ENCODE measurements at places on chromosomes 7 and 10. TPM values are rescaled to one million over a fixed set of nuclear protein-coding genes. Genes with fewer than 3 reads are reported as not detected.

DNA sequence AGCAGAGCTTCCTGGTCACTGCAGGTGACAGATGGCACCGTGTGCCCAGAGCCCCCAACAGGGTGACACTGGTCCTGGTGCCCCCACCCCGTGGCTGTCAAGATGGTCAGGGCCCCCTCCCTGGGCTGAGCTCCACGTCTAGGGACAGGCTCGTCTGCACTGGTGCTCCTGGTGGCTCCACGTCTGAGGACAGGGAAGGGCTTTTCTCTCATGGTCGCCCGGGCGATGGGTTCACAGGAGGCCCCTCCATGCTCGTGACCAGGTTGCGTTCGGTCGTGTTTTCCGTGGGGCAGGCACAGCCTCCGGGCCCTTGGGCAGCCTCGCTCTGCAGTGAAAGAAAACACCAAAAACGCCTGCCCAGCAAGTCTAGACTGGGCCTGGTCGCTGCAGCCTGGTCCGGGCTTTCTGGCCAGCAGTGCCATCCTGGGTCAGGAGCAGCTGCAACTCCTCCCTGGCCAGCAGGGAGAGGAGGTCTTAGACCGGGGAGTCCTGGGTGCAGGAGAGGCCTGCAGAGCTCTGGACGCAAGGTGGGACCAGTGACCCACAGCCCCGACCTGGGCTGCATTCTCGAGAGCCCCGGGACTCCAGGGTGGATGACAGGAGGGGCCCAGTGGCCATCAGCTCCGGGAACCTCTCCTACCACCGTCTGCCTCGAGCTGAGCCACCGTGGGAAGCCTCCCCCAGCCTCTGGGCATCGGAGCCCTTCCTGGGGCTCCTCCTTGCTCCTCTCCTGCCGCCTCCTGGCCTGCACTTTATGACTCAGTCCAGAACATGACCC lies 27.9 kb upstream of the UTF1 start:
- DNase-seq: no peak

GRCh38 chr10:34719746-34720145 lies 95.3 kb downstream of the PARD3 start:
- no peak for DNase-seq

- DNase-seq: peak; percentile 81
Measured at GRCh38 chr10:77179015-77179695, 458.5 kb downstream of the KCNMA1 start.

DNA sequence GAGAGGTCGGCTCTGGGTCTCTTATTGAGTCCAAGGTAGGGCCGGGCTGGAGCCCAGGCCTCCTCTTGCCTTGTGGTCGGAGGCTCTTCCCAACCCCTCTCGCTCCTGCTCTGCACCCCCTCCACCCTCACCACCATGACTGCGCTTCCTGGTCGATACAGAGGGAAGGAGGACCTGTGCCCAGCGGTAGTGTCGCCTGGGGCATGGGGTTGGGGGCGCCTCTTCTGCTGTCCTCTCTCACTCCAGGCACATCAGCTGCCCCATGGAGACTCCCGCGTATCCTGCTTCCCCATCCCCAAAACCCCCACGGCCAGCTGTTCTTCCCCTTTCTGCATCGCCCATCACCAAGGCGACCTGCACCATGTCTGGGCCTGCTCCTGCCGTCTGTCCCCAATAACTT lies 44.4 kb downstream of the TMEM270 start:
- no peak for DNase-seq

- DNase-seq: peak; percentile 30
Measured at GRCh38 chr7:79281426-79281825, 172.0 kb downstream of the MAGI2 start.

DNA sequence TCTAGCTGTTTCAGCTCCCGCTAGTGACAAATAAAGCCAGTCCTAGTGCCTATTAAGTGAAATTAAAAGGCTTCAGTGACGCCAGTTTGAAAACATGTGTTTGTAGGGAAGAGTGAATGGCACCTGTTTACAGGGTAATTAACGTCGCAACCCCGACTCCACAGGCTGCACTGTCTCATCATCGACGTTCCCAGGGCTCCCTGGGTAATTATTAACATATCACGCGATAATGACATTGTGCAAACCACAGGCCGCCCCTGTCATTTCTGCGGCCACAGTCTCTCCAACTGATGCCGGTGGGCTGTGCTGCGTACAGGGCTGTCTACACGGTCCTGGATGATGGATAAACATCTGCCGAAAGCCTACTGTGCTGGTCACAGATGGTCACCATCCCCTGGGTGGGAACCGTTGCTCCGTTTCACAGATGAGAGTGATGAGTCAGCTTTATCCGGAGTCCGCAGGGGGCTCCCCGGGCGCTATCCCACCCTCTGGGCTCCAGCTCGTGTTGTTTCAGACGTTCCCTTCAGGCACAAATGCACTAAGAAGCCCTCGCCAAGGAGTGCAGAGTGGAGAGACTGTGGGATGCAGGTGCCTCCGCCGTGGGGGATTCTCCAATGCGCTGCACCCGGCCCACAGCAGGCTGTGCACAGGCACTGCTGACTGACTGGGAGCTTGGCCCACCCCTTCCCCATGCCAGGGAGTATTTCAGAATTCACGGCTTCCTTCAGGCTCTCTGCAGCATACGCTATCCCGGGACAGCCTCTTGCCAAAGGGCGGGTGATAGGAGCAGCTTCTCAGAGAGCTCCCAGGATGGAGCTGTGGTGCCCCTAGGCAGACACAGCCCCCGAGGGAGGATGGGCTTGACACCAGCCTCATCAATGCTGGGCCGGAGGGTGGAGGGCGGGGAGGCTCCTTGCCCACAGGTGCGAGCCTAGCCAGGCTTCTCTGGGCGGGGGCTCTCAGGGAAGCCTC lies 491.8 kb upstream of the FOXK1 start:
- no peak for DNase-seq

DNA sequence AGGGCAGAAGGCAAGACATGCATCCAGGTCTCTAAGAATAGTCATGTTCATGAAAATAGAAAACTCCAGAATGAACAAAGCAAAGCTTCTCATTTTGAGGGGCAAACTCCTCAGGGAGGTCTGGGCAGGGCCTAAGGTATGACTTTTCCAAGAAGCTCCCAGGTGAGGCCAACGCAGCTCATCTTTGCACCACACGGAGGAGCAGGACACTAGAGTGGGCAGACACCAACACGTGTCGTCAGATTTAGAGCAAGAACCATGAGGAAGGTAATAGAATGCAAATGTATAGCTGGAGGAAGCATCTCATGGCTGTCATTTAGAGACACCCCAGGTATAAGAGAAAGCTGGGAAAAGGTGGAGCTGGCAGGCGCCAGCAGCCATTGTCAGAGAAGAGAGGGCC lies 95.7 kb downstream of the WDFY4 start:
- no peak for DNase-seq

DNA sequence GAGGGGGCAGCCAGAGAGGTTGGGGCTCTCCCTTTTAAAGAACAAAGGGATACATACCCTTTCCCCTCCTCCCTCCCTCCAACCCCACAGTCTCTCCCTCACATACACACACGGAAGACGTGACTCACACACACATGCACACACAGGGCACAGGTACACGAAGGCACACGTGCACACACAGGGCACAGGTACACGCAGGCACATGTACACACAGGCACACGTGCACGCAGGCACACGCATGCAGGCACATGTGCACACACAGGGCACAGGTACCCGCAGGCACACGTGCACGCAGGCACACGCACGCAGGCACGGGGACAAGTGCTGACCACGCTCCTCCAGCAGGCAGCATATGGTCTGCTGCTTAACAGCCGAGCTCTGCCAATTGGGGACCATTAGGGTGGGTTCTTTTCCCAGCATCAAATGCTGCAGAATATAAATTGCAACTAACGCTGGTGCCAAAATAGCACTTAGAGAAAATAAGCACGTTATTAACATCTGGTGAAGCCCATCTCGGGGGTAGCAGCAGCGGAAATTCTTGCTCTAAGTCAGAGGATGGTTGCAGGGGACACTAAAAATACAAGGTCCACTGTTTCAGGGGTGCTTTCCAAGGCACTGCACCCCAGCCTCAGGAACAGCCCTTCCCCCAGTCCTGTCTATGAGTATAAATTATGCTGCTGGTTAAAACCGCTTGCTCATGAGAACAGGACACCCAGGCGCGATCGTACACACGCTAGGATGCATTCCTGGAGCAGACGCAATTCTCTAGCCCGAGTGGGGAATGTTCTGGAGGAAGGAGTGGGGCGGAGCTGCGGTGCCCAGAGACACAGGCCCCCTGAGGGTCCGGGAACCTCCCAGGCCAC lies 55.2 kb upstream of the TNRC18 start:
- peak; percentile 69 for DNase-seq

DNA sequence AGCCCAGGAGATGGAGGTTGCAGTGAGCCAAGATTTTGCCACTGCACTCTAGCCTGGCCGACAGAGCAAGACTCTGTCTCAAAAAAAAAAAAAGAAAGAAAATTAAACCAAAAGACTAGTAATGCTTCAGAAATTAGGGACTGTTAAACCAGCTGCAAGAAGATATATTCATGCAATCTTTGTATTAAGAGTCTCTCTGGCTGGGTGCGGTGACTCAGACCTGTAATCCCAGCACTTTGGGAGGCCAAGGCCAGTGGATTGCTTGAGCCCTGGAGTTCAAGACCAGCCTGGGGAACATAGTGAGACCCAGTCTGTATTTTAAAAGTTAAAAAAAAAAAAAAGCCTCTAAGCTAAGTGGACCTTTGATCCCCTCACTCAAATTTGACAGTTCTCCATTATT lies 2.5 kb upstream of the HNRNPF start:
- DNase-seq: no peak

DNA sequence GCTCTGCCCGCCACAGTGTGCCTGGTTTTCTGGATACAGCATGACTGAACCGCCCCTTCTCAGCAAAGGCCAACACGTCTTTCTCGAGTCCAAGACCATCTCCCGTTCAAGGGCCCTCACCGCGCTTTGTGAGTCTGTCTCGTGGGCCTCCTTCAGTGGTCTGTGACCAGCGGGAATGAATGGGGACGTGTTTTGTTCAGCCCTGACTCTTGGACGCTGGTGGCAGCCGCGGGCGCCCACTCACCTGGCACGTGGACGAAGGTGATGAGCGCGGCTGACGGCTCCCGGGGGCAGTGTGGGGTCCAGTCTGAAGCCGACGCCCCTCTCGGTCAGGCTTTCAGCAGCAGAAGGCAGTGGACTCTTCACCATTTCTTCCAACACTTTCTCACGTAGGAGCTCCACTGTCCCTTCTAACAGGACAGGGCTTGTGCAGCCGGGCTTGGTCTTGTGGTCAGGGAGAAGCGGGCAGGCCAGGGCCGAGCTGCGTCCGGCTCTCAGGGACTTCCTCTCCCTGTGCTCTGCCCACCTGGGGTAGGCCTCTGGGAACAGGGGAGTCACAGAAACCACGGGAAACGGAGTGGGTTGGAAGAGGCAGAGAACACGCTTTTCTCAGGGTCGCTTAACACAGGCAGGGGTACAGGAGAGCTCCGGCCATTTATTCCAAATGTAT lies 30.4 kb downstream of the AMZ1 start:
- no peak for DNase-seq

- DNase-seq: peak; percentile 27
Measured at GRCh38 chr7:97971120-97971989, 18.6 kb downstream of the OCM2 start.

DNA sequence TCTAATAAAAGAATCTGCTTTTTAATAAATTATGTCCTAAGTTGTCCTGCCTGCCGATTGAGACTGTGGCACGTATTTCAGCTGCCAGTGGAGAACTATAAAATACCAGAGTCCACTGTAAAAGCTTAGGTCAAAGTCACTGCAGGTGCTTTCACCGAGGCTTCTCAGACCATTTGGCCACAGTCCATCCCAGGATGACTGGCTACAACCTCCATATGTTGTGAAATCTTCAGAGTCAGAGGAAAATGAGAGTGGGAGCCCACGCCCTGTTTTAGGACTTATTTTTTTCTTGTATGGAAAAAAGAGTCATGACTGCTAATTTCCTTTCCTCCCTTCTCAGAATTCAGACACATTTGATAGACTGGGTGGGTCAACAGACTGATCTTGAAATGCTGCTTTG lies 182.9 kb downstream of the ANK3 start:
- peak; percentile 12 for DNase-seq

GRCh38 chr7:25947669-25948516 lies 204.1 kb upstream of the NFE2L3 start:
- DNase-seq: no peak

GRCh38 chr7:16078076-16078952 lies 343.0 kb downstream of the CRPPA start:
- DNase-seq: peak; percentile 73

DNA sequence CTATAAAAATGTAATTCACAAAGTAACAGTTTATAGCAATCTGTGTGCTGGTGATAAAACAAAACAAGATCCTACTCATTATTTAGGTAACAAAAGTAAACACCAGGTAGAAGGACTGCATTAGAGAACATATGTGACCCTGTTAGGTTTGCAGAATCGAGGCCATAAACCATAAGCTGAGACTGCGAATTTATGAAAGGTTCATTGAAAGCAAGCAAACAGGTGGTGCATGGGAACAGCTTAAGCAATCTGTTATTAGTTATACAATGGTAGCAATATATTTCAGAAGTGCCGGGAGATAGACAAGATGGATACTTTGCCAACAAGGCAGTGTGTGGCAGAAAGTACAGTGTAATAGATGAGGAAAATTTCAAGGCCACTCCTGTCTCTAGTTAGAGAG lies 23.5 kb upstream of the FAM133B start:
- DNase-seq: no peak

DNA sequence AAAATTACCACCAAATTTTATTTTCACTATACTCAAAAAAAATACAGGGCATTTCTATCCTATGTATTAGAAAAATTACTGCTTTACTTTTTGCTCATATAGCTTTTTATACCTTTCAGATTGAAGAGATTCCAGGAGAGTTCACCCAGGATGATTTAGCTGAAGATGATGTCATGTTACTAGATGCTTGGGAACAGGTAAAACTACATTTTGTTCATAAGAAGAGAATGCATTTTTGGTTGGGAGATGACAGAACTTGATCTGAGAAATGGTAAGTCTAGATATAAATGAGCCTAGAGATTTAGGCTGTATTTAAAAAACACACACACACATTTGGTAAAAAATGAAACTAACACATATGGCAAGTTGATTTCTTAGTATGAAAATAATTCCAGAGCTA lies 38.1 kb upstream of the ARL4A start:
- no peak for DNase-seq

DNA sequence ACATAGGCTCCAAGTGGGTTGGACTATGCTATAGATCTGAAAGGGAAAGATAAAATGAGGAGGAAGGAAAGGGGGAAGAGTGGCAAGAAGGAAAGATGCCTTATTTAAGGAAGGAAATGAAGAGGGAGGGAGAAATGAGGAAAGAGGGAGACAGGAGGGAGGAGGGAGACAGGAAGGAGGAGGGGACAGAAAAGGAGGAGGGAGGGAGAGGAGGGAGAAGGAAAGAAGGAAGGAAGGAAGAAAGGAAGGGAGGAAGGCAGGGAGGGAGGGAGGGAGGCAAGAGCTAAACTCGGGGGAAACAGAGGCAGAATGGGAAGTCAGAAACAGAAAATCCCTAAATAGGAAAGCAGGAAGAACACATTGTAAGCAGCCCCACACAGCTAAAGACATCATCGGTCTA lies 67.4 kb downstream of the KIAA1549 start:
- no peak for DNase-seq

Gene HOXA1
- total RNA-seq: 0.32 TPM

Gene ITGB1
- total RNA-seq: 1,751 TPM

Gene SUN3
- not detected for total RNA-seq

Gene UTF1
- not detected for total RNA-seq

Gene PYROXD2
- 10.8 TPM for total RNA-seq

Gene MALRD1
- 1.7 TPM for total RNA-seq
